ENCODE measurements at places on chromosomes 1 and 21.
A peak's percentile ranks its signal among the peaks of the same experiment; 100 is the strongest.

GRCh38 chr1:31368611-31369107 is 4.2 kb downstream of the FABP3 start:
- DNase-seq = no peak

DNA sequence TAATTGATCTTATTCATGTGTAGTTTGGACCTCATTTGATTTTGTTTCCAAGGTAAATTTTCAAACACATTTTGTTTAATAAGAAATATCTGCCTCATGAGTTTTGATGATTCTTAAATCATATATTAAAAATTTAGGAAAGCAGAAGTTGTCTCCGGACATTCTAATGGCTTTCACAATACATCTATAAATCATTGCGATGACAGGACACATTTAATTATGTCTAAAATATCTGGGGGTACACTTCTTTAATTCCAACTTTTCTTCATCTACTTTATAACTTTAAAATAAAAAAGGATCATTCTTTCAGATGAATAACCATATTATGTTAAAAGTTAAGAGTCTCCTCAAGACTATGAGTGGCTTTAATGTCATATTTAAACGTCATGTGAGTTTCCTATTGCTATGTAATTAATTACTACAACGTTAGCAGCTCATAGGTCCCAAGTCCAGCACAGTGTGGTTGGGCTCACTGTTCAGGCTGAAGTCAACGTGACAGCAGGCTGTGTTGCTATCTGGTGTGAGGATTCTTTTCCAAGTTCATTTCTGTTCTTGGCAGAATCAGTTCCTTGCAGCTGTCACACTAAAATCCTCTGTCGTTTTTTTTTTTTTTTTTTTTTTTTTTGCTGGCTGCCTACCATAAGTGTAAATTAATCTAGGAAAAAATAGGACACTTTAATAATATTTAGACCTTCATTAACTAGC is 893.5 kb downstream of the LTN1 start:
- DNase-seq = no peak

DNA sequence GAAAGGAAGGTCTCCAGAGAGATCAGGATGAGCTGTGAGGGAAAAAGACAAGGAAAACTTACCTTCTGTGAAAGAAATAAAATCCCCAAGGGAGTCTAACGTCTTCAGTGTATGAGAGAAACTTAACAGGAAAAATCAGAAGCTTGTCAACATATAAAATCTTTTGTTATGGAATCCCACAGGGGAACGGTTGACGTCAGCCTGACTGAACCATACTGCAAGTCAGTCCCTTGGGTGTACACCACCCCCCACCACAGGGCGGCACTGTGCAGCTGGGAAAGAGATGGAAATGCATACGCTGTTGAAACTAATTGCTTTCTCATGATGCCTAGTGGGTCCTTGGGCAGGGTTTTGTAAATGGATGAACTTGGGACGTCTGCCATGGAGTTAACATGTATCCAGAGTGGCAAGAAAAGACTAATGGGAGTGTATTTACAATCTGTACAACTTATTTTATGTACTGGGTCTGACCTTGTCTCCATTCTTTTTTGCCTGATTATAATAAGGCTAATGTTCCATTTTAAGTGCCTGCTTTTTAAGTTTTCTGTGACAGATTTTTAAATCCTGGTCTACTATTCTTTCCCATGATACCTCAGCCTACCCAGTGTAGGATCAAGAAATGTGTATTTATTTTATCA is 22.7 kb downstream of the UTP25 start:
- peak; percentile 87 for DNase-seq

GRCh38 chr1:179310721-179311120 is 17.1 kb downstream of the SOAT1 start:
- DNase-seq = peak; percentile 90

GRCh38 chr1:232986527-232986922 is 36.1 kb downstream of the NTPCR start:
- no peak for DNase-seq

GRCh38 chr1:100353071-100353801 is 930 bp downstream of the CDC14A start:
- no peak for DNase-seq

DNA sequence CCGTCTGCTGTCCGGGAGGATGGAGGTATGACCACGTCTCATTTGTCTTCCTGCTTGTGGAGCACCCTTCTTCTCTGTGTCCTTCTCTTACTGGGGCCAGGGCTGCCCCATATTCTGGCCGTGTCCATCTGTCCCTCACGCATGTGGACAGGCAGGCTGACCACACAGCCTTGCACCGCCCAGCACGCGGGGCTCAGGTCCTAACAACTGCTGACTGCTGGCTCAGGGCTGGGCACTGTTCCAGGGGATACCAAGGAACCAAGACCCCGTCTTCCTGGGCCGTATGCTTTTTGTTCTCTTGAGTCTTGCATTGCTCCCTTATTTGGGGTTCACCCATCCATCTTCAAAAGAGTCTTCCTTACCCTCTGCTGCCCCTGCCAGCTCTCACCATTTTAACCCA is 17.5 kb upstream of the SPSB1 start:
- no peak for DNase-seq

DNA sequence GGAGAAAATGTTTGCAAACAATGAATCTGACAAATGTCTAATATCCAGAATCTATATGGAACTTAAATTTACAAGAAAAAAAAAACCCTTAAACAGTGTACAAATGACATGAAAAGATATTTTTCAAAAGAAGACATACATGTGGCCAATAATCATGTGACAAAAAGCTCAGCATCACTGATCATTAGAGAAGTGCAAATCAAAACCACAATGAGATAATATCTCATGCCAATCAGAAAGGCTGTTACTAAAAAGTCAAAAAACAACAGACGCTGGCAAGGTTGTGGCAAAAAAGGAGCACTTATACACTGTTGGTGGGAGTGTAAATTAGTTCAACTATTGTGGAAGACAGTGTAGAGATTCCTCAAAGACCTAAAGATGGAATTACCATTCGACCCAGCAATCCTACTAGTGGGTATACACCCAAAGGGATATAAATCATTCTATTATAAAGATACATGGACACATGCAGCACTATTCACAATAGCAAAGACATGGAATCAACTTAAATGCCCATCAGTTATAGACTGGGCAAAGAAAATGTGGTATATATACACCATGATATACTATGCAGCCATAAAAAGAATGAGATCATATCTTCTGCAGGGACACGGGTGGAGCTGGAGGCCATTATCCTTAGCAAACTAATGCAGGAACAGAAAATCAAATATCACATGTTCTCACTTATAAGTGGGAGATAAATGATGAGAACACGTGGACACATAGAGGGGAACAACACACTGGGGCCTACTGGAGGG is 123.2 kb downstream of the PTPRC start:
- DNase-seq = no peak

- peak; percentile 6 for DNase-seq
Observed at GRCh38 chr1:152870831-152871730, 7.0 kb upstream of the SMCP start.

DNA sequence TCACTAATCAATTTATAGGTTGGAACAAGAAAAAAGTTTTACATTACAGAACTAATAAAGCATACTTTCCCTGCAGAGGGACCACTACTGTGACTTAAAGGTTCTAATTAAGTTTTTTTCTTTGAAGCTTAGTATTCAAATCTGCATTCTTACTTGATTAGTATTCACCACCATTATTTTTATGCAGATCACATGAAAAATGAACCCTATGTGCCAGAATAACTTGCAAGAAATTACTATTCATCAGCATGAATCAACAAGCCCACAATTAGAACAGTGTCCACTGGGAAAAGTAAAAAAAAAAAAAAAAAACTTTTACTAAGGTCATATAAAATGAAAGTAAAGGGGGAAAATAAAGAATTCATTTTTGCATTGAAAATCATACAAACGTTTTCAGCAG is 90.8 kb downstream of the SMYD3 start:
- no peak for DNase-seq

GRCh38 chr1:109539676-109540075 is at the start of gene GPR61:
Gene GPR61 (plus strand): TSS chr1:109539872. CDS start chr1:109543023, 3,151 bp downstream.
- DNase-seq = no peak

DNA sequence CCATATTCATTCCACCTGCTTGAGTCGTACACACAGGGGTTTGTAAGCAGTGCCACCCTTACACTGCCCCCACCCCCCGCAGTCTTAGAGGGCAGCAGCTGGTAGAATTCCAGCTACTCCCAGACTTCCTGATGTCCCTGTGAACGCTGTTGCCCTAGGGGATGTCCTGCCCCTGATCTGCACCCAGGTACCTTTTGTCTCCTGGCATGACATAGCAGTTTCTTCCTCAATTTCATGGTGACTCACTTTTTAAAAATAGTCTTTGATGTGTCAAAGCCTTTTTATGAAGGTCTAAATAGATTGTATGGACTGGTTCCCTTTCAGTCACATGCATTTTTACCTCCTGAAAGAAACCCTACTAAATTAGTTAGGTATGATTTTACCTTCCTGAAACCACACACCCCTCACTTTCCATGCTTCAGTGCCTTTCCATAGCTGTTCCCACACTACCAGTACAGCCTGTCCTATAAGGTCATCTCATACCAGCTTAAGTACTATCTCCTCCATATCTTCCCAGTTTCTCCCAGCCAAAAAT is 76.4 kb downstream of the ST3GAL3 start:
- DNase-seq = peak; percentile 45

- DNase-seq = no peak
Observed at GRCh38 chr1:15156807-15157380, 3.3 kb downstream of the TMEM51 start.

- DNase-seq = peak; percentile 96
Observed at GRCh38 chr1:22052115-22053016, at the start of gene CDC42. Gene CDC42 (plus strand): TSS chr1:22052709. CDS start chr1:22078479, 25,770 bp downstream.

GRCh38 chr1:43296207-43296606 is 4.6 kb upstream of the TIE1 start:
- DNase-seq = no peak

- no peak for DNase-seq
Observed at GRCh38 chr1:40072142-40072541, 24.9 kb downstream of the PPT1 start.

- DNase-seq = no peak
Observed at GRCh38 chr21:15127437-15127836, 62.6 kb upstream of the NRIP1 start.

DNA sequence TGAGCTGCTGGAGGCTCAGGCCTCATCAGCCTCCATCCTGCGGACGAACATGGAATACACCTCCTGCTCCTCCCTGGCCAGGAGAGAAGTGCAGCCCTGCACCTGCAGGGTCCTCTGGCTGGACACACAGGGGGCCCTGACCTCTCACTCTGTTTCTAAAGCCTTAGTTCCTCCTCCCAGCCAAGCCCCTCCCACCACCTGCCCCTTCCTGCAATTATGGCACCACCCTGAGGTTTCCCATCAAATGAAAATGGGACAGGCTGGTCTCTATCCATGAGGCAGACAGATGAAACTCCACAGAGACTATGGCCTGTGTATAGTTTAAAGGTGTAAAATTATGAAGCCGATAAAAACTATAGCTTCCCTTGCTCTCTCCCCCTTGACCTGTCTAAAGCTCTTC is 42.6 kb downstream of the CACNA1S start:
- DNase-seq = no peak

DNA sequence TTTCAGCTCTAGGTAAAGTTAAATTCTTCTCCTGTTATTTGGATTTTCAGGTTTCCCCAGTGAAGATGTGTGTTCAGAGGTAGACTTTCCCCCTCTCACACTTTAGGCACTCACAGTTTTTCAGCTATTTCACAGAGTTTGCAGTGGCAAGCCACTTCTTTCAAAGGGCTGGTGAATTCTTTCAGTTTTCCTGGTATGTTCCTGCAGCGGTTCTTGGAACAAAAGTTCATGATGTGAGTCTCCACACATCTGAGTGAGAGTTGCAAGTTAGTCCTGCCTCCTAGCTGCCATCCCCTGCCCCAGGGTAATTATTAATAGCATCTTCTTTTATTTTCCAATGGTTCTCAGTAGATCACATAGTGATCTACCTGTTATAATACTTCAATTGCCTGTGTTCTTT is 27.3 kb upstream of the CD84 start:
- DNase-seq = no peak

- DNase-seq = peak; percentile 45
Observed at GRCh38 chr1:84780000-84780716, 89.9 kb upstream of the SSX2IP start.

GRCh38 chr1:179095924-179096323 is 14.1 kb downstream of the TOR3A start:
- no peak for DNase-seq

GRCh38 chr1:197178998-197179397 is 32.5 kb upstream of the ASPM start:
- DNase-seq = peak; percentile 80

- DNase-seq = no peak
Observed at GRCh38 chr1:3584915-3585314, 26.4 kb downstream of the MEGF6 start.

DNA sequence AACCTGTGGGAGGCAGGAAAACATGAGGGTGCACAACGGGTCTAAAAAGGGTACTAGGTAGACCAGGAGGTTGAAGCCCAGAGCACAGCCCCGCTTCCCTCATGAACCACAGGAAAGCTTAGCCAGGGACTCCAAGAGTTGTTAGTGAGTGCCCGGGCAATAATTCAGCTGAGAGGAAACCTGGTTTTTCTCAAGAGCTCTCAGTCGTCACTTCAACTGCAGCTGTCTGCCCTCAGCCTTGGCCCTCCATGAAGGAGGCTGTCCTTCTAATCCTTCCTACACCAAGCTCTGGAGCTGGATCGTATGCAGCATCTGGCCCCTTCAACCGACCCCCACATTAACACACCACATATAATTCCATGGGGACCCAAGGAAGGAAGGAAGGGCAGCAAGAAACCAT is 77.0 kb upstream of the BACE2 start:
- no peak for DNase-seq

- DNase-seq = no peak
Observed at GRCh38 chr1:161710560-161710959, 3.5 kb downstream of the FCRLA start.

GRCh38 chr1:42951588-42951987 is 7.1 kb downstream of the SLC2A1 start:
- DNase-seq = no peak

Data from iris pigment epithelial cell (primary cell).